Left forelimb (tissue), 1 donor: ENCODE measurements at places on chromosomes 7 and 10.
A peak's percentile ranks its signal among the peaks of the same experiment; 100 is the strongest.

GRCh38 chr10:49647985-49648795 lies 31.3 kb upstream of the C10orf53 start:
- DNase-seq: peak; percentile 45

- DNase-seq: no peak
Measured at GRCh38 chr7:28726555-28726954, 231.6 kb downstream of the TRIL start.

- DNase-seq: no peak
Measured at GRCh38 chr10:93565446-93565845, 1.0 kb upstream of the FFAR4 start.

DNA sequence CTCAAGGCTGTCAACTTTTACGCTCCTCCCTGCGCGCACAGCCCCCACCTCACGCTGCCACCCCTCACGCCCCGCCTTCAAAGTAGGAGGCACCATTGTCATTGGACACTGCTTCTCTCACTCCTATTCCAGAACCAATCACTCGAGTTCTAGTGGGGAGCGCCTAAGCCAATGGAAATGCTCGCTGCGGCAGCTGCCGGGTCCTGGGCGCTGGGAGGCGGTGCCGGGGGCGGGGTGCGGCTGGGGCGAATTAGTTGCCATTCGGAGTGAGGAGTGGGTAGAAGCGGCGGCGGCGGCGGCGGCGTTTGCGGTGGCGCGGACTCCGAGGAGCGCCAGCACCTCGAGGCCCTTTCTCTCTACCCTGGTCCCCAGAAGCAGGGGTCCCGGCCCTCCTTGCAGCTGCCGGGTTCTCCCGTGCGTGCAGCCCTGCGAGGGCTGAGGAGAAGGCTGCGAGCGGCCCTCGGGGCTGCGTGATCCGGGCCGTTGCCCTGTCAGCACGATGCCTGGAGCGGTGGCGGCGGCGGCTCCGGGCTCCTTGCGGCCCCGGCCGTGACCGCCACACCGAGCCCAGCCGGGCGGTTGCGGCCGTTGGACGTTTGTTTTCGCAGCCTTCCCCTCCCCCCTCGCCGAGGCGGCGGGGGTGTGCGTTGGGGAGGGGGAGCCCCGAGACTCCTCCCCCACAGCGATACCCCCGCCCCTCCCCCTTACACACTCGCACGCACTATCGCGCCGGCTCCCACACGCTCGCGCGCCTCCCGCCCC lies at the start of gene GLCCI1:
Gene GLCCI1, plus strand, starts transcription at position 253 of the 762 bp plus-strand sequence. CDS start 555 bp downstream, outside the sequence.
- peak; percentile 96 for DNase-seq

DNA sequence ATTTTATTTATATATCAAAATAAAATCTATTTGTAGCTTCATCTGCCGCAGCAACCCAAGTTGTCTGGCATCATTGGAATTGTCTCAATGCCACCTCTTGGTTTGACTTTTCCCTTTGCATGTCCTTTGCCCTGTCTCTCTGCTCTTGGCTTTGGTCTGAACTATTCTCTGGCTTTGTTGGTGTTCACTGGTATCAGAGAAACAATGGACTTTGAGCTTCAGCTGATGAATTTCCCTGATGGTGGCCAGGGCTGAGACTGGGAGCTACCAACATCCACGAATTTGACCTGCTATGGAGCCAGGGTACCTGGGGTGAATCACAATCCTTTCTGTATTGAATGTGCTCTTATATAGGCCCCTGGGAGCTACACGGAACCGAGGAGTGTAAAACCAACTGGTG lies 311.7 kb upstream of the KIAA1217 start:
- DNase-seq: no peak

GRCh38 chr10:23694446-23694920 lies 255.6 kb downstream of the OTUD1 start:
- DNase-seq: peak; percentile 74

GRCh38 chr7:139231513-139232376 lies 708 bp downstream of the UBN2 start:
- peak; percentile 66 for DNase-seq
